ENCODE measurements at places on chromosomes 4 and X.

DNA sequence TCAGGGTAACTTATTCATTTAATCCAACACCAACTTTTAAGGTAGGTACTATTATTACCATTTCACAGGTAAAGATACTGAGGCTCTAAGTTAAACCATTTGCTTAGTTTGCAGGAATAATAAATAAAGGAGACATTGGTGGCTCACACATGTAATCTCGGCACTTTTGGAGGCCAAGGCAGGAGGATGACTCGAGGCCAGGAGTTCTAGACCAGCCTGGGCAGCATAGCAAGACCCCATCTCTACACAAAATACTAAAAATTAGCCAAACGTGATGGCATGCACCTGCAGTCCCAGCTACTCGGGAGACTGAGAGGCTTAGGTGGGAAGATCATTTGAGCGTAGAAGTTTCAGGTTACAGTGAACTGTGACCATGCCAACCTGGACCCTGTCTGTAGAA lies 37.7 kb downstream of the SULT1E1 start:
- DNase-seq = no peak

GRCh38 chr4:81214144-81214880 lies 710 bp downstream of the PRKG2 start:
- peak; percentile 28 for DNase-seq

- DNase-seq = no peak
Measured at GRCh38 chr4:98611677-98612317, 46.6 kb downstream of the TSPAN5 start.

GRCh38 chr4:17510582-17510981 lies 1.3 kb downstream of the QDPR start:
- DNase-seq = no peak

DNA sequence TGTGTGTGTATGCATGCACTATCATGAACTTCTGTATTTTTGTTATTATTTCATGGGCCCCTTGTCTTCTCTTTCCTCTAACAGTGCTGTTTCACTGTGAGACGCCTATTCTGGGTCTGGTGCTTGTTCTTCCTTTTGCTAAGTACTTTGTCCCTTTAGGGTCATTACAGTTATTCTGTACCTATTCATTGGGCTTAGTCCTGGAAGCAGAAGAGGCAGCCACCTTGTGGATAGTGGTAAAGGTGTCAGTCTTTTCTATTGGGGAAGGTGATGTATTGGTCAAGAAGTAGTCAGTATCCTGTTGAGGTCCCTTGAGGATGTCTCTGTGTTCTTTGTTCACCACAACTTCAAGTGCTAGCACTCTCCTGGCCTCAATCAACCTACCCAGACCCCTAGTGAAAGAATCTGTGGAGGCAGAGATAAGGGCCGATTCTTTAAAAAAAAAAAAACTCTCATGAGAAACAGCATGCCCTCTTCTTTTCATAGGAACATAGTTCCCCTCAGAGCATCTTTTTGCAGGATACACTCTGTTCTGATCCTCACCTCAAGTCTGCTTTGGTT lies 593.8 kb downstream of the SPRY1 start:
- no peak for DNase-seq

DNA sequence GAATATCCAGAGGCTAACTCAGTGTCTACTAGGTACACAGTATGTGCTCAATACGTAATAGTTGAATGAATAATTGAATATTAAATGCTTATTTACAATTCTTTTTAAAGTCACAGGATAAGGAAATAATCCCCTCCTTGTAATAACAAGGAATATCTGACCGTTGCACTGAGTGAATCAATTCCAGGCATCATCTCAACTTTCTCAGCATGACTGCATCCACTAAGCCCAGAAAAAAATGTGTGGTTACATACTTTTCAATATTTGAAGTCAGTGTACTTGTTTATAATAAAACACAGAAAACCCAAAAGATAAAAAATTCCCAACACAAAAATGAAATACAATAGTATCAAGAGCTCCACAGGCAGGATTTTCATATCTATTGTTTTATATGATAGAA lies 105.4 kb downstream of the TMEM144 start:
- no peak for DNase-seq

Measured in stimulated activated CD8-positive, alpha-beta memory T cell treated with anti-CD3 and anti-CD28 coated beads, Interleukin-4, amount 100 ng/mL, for 48 hours (primary cell).